ENCODE measurements at places on chromosomes 11 and 22.

DNA sequence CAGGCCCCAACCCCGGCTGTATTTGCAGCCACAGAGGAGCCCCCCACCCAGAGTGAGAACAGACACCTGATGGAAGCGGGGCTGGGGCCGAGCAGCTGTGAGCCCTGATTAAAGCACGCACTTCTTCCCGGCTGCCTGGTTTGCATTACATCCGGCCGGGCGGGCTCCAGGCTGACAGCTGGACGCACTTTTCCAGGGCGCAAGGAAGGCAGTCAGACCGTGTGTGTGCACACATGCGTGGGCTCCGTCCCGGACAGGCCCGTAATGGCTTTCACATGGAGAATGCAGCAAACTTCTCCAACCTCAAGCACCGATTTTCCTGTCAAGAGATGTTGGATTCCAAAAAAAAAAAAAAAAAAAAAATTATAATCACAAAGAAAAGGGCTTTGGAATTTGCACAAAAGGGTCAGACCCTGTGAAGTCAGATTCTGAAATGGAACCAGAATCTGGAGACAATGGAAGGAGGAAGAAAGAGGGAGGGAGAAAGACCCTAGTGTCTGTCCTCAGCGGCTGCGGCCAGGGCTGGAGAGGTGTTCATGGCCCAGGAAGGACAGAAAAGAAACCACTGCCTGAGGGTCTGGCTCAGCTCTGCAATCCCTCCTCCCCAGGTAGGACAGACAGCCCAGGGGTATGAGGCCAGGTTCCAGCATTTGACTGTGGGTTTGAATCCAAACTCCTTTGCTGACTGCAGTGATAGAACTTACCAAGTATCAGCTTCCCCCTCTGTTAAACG is 365.5 kb downstream of the MN1 start:
- DNase-seq, result no peak

DNA sequence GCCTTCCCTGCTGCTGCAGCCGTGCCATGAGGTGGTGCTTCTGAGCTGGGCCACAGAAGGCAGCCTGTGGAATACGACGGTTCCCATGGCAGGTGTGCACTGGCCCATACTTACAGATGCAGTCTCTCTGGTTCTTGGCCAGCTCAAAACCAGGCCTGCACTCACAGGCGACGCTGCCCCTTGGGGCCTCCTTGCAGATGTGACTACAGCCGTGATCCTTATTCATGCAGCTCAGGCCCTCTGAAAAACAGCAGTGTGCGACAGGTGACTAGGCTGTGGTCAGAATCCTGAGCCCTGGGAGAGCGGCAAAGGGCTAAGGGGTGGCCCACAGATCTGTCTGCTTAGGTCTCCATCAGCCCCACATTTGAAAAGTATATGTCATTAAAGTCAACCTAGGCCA is 22.1 kb downstream of the SCUBE2 start:
- DNase-seq, result no peak

DNA sequence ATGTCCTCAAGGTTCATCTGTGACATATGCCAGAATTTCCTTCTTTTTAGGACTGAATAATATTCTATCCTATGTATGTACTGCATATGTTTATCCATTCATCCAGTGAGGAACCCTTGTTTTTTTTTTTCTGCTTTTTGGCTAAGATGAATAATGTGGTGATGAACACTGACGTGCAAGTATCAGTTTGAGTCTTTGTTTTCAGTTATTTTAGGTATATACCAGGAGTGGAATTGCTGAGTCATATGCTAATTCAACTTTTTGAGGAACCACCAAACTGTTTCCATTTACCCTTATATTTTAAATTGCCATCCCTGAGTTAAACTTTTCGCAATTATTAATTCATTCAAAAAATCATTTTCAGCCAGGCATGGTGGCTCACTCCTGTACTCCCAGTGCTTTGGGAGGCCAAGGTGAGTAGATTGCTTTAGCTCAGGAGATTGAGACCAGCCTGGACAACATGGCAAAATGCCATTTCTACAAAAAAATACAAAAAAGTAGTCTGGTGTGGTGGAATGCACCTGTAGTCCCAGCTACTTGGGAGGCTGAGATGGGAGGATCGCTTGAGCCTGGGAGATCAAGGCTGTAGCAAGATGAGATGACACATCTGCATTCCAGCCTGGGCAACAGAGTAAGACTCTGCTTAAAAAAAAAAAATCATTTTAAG is 64.2 kb downstream of the MICAL2 start:
- peak; percentile 90 for DNase-seq

GRCh38 chr11:78472382-78472781 is 54.8 kb upstream of the GAB2 start:
- no peak for DNase-seq

DNA sequence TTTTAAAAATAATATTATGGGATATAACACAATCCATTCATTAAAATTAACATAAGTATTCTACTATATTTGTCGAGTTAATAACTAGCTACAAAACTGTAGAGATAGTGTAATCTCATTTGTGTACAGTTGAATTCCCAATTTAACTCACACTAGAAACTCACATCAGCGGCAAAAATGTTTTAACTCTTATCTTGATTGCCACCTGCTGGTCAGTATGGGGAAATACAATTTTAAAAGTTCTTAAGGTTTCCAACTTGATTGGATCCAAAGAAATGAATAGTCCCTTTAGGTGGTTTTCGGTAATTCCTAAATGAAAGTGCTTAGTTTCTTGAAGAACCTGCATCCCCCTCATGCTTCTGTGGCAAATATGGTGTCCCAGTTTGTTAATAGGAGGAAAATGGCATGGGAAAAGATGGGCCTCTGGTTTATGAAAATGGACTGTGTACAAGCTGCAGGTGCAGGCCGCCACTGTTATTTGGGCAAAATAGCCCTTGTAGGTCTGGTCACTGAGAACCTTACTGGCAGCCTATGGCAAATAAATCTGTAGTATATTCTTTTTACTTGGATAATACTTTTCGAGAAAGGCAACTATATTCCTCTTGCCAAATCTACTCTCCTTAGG is 33.7 kb upstream of the SLC17A6 start:
- peak; percentile 63 for DNase-seq

GRCh38 chr11:70511345-70511744 is 113.0 kb downstream of the CTTN start:
- no peak for DNase-seq

- no peak for DNase-seq
Observed at GRCh38 chr11:94975599-94975998, 2.1 kb downstream of the KDM4D start.

- no peak for DNase-seq
Observed at GRCh38 chr11:8002676-8003075, 15.5 kb downstream of the EIF3F start.

GRCh38 chr11:73359930-73360742 is 16.1 kb upstream of the RELT start:
- peak; percentile 82 for DNase-seq

GRCh38 chr11:37533830-37534229 is 935.8 kb upstream of the RAG2 start:
- DNase-seq, result no peak

DNA sequence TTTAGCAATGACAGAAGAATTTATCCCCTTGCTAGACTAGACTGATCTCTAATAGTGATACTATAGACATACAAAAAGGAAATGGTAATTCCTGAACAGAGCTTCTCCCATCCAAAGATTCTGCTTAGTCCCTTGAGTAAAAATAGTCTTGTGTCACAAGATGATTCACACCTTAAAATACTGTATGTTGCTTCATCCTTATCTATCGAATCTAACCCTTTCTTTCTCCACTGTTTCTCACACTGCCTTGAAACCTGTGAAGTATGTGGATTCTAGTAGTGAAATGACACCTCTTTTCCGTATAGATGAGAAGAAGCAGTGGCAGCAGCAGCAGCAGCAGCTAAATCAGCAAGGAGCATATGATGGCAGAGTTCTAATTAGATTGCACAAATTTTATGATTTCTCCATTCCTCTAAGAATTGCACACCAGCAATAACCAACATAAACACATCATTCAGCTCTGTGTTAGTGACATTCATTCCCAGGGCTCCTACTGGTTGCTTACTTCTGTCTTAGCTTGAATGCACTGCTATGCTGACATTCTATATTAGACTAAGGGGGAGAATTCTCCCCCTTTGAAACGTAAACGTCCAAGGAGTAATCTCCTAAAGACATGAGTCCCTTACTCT is 14.6 kb downstream of the KCNA4 start:
- DNase-seq, result no peak

- no peak for DNase-seq
Observed at GRCh38 chr11:120057595-120058581, 80.0 kb downstream of the TRIM29 start.

- no peak for DNase-seq
Observed at GRCh38 chr11:12417691-12418611, 40.6 kb downstream of the PARVA start.

Measured in OCI-M1 (cell line).